A549 treated with CORT108297 at 1 μM for 4 hours (cell line): ENCODE measurements at places on chromosomes 12 and 14. TPM values are rescaled to one million over a fixed set of nuclear protein-coding genes. Genes with fewer than 3 reads are reported as not detected.

COPS7A gene
- total RNA-seq = 44.2 to 60.2 TPM (median 57.6 TPM) in 5 replicates

TSPAN19 gene
- total RNA-seq = not detected in 5 replicates

NPFF gene
- total RNA-seq = not detected in 5 replicates

VWF gene
- 0.08 to 0.29 TPM (median 0.13 TPM) in 5 replicates for total RNA-seq

SERPINA1 gene
- 0.54 to 0.88 TPM (median 0.67 TPM) in 5 replicates for total RNA-seq

CEBPE gene
- total RNA-seq = not detected in 5 replicates

LTBP2 gene
- 9.9 to 14.2 TPM (median 11.0 TPM) in 5 replicates for total RNA-seq

DNAJC22 gene
- 18.1 to 23.3 TPM (median 19.4 TPM) in 5 replicates for total RNA-seq

LALBA gene
- not detected in 5 replicates for total RNA-seq

SAMD4A gene
- 6.0 to 8.3 TPM (median 6.7 TPM) in 5 replicates for total RNA-seq

CDC42BPB gene
- 58.8 to 86.4 TPM (median 80.7 TPM) in 5 replicates for total RNA-seq

KRT79 gene
- total RNA-seq = 0.05 to 0.14 TPM (median 0.09 TPM) in 4 of 5 replicates, not detected in the other

CBLN3 gene
- 0.81 to 1.5 TPM (median 1.4 TPM) in 5 replicates for total RNA-seq

CYP27B1 gene
- 1.2 to 3.7 TPM (median 2.0 TPM) in 5 replicates for total RNA-seq

DHH gene
- 0.06 TPM in 2 of 5 replicates, not detected in the others for total RNA-seq

RNF212B gene
- total RNA-seq = not detected in 5 replicates

PPP1R1A gene
- 0.07 to 0.18 TPM (median 0.09 TPM) in 5 replicates for total RNA-seq

SIX1 gene
- 6.5 to 8.9 TPM (median 8.8 TPM) in 5 replicates for total RNA-seq

OR6C70 gene
- not detected in 5 replicates for total RNA-seq

CLEC12A gene
- not detected in 5 replicates for total RNA-seq

ENDOU gene
- not detected in 5 replicates for total RNA-seq

MSRB3 gene
- 19.5 to 24.4 TPM (median 22.8 TPM) in 5 replicates for total RNA-seq

CLEC2A gene
- total RNA-seq = not detected in 5 replicates

PMCH gene
- total RNA-seq = not detected in 5 replicates

COCH gene
- total RNA-seq = 21.4 to 26.9 TPM (median 24.2 TPM) in 5 replicates

DHRS1 gene
- 11.3 to 14.7 TPM (median 12.9 TPM) in 5 replicates for total RNA-seq

MSI1 gene
- 1.1 to 1.4 TPM (median 1.2 TPM) in 5 replicates for total RNA-seq

RND1 gene
- 12.0 to 17.8 TPM (median 14.2 TPM) in 5 replicates for total RNA-seq

OVCH1 gene
- not detected in 5 replicates for total RNA-seq
